ENCODE measurements at places on chromosomes 6 and 20.

- DNase-seq = no peak
Observed at GRCh38 chr6:55450005-55450404, 122.7 kb downstream of the GFRAL start.

GRCh38 chr6:162306616-162307015 lies 420.9 kb downstream of the PRKN start:
- DNase-seq = no peak

- no peak for DNase-seq
Observed at GRCh38 chr6:135325624-135326424, 144.7 kb downstream of the MYB start.

DNA sequence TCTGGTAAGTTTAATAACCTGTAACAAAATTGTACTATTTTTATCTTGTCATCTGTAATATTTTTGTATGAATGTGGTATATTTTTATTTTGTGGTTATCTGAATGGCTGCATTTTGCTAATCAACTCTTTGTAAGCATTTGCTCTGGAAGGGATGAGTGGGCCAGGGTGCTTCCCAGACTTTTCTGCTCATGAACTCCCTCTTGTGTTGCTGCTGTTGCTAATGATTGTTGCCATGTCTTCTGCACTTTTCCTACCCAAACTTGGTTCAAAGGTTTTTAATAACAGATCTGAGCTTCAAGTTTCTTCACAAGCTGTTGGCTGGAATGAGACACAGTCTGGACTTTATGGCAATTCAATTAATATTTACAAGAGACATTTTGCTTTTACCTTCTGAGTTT lies 1005.7 kb downstream of the HACE1 start:
- no peak for DNase-seq

Data from HTR-8/SVneo (cell line).